ENCODE measurements at places on chromosomes 3 and 15.

DNA sequence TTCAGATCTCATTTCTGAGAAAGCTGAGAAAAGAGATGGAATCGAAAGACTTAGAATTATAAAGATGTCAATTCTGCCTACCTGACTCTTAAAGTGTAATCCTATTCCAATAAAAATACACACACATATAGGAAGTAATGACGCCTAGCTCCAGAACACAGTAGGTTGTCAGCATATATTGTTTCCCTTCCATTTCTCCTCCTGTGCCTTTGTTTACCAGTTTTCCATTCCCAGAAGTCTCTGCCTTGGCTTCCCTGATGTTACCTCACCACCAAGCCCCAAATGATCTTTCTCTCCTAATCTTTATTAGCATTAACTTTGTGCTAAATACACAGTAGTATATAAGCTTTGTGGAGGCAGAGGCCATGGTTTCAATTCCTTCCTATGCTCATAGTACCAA, 40.0 kb downstream of the TM4SF4 start:
- DNase-seq, result no peak

GRCh38 chr3:126655887-126656286, 963 bp upstream of the TXNRD3 start:
- no peak for DNase-seq

- no peak for DNase-seq
These were observed 11.6 kb upstream of the SSUH2 start for GRCh38 chr3:8656240-8656639.

- DNase-seq, result no peak
These were observed 303.3 kb upstream of the ATP10A start for GRCh38 chr15:26166429-26166828.

DNA sequence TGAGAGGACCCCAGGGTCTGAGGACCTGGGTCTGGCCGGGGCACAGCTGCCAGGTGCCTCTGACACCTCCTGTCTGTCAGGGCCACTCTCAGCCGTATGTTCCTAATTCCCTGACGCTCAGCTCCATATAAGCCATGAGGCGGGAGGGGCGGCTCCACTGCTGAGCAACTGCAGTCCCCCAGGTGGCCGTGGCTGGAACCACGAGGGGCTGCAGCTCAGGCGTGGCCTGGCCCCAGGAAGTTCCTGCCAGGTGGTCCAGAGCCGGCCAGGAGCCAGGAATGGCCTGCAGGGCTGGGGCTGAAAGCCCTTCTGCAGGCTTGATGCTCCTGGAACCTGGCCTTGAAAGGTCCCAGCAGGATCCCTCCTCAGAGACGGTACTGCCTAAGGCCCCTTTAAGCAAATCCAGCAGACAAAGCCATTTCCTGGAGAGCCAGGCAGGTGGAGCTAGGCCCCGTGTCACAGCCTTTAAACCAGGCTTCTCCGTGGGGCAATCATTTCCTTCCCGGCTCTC, 118.0 kb downstream of the CHSY1 start:
- no peak for DNase-seq

DNA sequence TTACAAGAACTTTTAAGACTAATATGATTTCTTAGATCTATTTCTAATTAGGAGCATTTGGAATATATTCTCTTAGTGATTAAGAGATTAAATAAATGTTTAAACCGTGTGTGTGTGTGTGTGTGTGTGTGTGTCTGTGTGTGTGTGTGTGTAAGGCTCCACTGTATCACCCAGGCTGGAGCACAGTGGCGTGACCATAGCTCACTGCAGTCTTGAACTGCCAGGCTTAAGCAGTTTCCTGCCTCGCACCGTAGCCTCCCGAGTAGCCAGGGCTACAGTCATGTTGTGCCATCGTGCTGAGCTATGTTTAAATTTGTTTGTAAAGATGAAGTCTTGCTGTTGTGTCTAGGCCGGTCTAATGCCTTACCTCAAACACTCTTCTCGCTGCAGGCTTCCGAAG, 109.4 kb downstream of the KLHL25 start:
- DNase-seq, result no peak

GRCh38 chr15:70387993-70388392, 290.3 kb upstream of the TLE3 start:
- DNase-seq, result no peak

DNA sequence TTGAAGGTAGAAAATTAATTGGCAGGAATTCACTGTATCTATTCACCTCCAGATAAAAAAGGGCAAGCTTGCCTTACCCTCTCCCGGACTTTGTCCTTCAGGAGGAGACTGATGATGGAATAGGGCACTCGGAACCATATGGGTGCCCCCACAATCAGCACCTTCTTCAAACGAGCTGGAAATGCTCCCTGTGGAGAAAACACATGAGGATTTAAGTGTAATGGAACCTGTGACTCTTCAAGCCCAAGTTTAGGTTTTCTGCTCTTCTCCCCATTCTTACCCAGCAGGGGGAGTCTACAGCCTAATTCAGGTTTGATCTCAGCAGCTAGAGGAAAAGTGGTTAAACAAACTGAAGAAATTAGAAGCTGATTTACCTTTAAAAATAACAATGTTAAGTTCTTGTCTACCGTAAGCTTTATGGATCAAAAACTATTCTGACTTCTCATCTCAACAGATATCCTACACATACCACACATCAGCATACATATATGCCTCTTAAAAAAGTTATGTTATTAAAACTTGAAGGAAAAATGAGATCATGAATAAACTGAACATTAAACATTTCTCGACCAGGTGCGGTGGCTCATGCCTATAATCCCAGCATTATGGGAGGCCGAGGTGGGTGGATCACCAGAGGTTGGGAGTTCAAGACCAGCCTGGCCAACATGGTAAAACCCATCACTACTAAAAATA, 57.5 kb upstream of the SIN3A start:
- DNase-seq, result peak; percentile 18

- DNase-seq, result no peak
These were observed 57.6 kb upstream of the LIPC start for GRCh38 chr15:58374147-58374546.

DNA sequence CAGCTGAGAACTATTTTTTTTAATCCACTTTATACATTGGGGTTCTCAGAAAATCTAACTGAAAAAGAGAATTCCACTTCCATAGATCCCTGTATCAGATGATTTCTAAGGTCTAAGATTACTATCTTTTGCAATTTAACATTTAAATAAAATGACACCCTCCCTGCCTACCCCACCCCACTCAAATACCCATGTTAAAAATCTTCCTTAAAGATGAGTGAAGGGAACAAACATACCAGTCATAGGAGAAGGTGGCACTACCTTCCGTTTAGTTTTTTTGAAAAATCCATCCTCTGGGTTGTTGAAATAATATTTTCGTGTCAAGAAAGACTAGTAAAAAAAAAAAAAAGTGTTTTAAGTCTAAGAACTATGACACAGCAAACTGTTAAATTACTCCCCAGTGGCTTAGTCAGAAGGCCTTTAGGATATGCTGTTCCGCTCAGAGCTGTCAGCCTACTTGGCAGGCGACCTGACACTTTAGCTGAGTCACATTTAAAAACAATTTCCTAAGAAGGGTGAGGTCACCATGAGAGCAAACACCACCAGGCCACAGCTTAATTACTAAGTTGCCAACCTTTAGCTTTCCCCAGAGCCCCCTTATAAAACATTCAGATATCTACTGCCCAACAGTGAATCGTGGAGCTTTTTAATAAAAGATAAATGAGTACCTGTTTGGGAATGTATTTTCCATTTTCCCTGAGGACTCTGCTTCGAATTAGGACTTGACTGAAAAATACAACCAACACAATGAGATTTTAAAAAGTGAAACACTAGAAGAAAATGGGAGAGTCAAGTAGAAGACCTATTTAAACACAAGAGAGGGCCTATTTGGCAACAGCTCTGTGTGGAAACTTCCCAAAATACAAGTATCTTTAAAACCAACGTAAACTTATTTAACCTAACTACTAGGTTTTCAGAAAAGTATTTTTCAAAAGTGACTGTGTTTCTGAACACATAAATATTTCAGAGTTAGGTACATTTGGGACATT, 9.6 kb downstream of the EMC3 start:
- DNase-seq, result no peak

- no peak for DNase-seq
These were observed 33.3 kb downstream of the NPTN start for GRCh38 chr15:73599934-73600333.

DNA sequence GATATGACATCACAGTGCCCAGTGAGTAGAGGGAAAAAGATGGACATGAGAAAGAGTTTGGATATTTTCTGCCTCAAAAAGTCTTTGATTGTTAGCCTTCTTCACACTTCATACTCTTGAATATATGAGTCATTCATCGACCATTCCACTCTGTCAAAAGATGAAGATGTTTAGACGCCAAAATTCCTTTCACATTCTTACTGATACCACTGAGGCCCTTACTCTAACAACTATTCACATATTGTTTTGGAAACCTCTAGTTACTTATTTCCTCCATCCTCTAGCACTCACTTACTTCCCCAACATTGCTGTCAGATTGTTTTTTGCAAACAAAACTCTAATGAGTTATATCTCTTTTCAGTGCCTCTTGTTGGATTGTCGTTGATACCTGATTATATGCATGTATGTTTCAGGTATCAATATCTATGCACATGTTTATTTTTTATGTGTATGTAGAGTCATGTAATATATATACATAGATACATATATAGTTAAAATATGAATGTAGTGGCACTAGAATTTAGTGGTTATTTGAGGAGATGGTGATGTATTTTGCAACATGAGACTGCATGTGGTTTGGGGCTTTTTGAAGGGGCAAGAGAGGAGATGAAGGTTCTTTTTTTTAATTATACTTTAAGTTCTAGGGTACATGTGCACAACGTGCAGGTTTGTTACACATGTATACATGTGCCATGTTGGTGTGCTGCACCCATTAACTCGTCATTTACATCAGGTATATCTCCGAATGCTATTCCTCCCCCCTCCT, 40.0 kb upstream of the OR5H6 start:
- DNase-seq, result no peak

DNA sequence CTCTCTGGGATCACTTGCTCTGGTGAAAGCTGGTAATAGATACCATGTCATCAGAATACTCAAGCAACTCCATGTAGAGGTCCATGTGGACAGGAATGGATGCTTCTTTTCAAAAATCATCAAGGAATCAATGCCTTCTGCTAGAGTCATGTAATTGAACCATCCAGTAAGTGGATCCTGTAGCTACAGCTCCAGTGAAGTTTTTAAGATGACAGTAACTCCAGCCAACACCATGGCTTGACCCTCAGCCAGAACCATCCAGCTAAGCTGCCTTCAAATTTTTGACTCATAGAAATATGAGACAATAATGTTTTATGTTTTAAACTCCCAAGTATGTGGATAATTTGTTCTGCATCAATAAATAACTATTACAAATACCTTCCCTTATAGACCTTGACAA, 923.7 kb downstream of the EPHA3 start:
- no peak for DNase-seq

GRCh38 chr15:92112180-92112579, 258.7 kb downstream of the SLCO3A1 start:
- no peak for DNase-seq

GRCh38 chr3:178947738-178948137, 123.9 kb downstream of the ZMAT3 start:
- no peak for DNase-seq

DNA sequence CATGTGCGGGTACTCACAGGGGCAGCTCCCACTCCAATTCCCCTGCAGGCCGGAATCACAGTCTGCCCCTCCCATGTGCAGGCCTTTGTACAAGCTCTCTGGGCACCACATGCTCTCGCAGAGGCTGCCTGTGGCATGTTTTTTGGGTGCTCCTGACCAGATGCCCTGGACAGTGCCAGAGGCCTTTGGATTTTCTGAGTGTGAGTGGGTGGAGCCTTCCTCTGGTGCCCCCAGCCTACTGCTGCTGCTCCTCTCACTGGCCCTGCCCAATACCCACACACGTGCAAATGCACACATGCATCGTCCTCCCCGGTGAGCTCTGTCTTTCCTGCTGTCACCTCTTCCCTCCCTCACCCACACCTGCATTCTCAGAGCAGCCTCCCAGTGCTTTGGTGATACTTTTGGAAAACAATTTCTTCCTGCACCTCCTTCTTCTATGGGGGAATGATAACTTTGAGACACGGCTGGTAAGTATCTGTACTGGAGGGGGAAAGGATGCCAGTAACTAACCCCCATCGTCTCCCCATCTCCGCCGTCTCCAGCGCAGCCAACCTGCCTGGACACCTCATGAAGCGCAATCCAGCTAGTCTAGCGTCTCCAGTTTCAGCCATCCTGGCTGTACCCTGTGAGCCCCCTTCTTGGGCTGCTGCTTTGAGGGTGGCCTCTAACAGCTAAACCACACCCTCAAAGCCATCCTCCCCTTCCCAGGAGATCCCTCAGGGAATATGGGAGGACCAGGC, 229.4 kb upstream of the TOPAZ1 start:
- no peak for DNase-seq

GRCh38 chr3:55959471-55960080, 472.5 kb upstream of the WNT5A start:
- DNase-seq, result no peak

DNA sequence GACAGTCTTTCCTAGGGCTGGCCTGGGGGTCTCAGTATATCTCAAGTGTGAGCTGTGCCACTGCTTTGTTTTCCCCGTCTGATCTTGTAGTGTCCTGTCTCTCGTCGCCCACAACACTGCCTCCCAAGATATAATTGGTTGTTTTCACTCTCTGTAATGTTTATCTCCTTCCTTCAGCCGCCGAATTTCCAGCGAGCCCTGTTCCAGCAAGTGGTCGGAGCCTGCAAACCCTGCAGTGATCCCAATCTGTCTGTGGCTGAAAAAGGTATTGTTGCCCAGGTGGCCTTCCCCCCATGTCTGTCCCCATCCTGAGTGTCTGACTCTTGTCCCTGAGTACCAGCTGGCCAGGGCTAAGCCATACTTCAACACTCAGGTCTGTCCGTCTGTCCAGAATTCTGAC, 9.5 kb upstream of the MANF start:
- no peak for DNase-seq

DNA sequence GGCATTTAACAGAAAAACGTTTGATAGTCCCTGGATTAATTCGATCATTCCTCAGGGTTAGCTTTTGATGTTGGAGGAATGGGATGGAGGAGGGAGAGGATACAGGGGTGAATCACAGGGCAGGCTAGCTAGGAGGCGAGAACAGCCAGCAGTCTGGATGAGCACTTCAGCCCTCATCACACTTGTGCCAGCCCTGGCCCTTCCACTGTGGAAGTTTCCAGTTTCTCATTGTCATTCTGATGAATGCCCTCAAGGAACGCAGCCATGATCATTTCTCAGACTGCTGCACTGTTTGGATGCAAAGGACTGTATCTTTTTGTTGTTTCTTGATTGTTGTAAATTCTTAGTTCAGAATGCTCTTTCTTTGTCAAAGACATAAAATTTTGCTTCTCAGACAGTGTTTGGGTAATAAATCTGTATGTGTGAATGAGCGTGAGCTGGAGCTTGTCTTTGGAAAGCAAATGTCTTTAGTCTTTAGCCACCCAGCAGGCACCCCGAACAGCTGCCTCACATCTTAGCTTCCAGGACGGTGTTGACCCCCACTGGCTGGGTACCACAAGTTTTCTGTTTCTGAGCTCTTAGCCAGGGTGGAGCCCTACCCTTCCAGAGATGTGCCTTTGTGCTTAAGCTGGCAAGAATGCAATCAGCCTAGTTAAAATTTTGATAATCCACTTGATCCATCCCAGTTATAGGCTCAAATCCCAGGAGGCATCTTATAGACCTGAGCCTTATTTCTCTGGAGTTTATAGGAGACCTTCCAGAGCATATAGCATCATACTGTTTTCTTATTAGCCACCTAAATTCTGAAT, 121.1 kb downstream of the PDCD6IP start:
- no peak for DNase-seq

- DNase-seq, result no peak
These were observed 1087.1 kb upstream of the ALCAM start for GRCh38 chr3:104279617-104280016.

All from stimulated activated CD4-positive, alpha-beta T cell treated with anti-CD3 and anti-CD28 coated beads, Interleukin-2, amount 100 ng/mL, for 24 hours (primary cell).